Temporal lobe (tissue), 4 donors: ENCODE measurements at places on chromosomes 11 and 22. TPM values are rescaled to one million over a fixed set of nuclear protein-coding genes. Genes with fewer than 3 reads are reported as not detected.

SLC43A3 gene
- total RNA-seq = 6.1 TPM

SAC3D1 gene
- total RNA-seq = 3.0 TPM

NR1H3 gene
- 5.7 TPM for total RNA-seq

CHADL gene
- total RNA-seq = 2.7 TPM

PKDREJ gene
- under 0.01 TPM for total RNA-seq

OR52I1 gene
- total RNA-seq = not detected

ZNF215 gene
- 4.2 TPM for total RNA-seq

TEX54 gene
- not detected for total RNA-seq
